ENCODE measurements at places on chromosomes 1 and 21. TPM values are rescaled to one million over a fixed set of nuclear protein-coding genes. Genes with fewer than 3 reads are reported as not detected.

KRTAP19-2 gene
- not detected for total RNA-seq

INKA2 gene
- total RNA-seq, result 1.8 TPM

UBE2Q1 gene
- 22.7 TPM for total RNA-seq

RRAGC gene
- total RNA-seq, result 14.3 TPM

GNAT2 gene
- total RNA-seq, result not detected

PAFAH2 gene
- total RNA-seq, result 6.6 TPM

EYA3 gene
- total RNA-seq, result 10.9 TPM

PRELP gene
- under 0.01 TPM for total RNA-seq

KIRREL1 gene
- total RNA-seq, result 110 TPM

ACTL8 gene
- total RNA-seq, result 0.08 TPM

IL19 gene
- not detected for total RNA-seq

SPATA45 gene
- not detected for total RNA-seq

CRNN gene
- total RNA-seq, result not detected

GRHL3 gene
- not detected for total RNA-seq

SLC9C2 gene
- total RNA-seq, result not detected

GPX7 gene
- 55.5 TPM for total RNA-seq

ZBTB37 gene
- total RNA-seq, result 3.8 TPM

CFAP298 gene
- total RNA-seq, result 21.8 TPM

TMEM54 gene
- total RNA-seq, result 113 TPM

EFNA3 gene
- 1.7 TPM for total RNA-seq

VHLL gene
- total RNA-seq, result 5.3 TPM

AMY1A gene
- not detected for total RNA-seq

SLAMF1 gene
- not detected for total RNA-seq

SEMA6C gene
- total RNA-seq, result 1.7 TPM

EXO5 gene
- total RNA-seq, result 25.4 TPM
